Activated CD8-positive, alpha-beta memory T cell treated with anti-CD3 and anti-CD28 coated beads for 4 hours (primary cell): ENCODE measurements at places on chromosomes 3 and 15.

DNA sequence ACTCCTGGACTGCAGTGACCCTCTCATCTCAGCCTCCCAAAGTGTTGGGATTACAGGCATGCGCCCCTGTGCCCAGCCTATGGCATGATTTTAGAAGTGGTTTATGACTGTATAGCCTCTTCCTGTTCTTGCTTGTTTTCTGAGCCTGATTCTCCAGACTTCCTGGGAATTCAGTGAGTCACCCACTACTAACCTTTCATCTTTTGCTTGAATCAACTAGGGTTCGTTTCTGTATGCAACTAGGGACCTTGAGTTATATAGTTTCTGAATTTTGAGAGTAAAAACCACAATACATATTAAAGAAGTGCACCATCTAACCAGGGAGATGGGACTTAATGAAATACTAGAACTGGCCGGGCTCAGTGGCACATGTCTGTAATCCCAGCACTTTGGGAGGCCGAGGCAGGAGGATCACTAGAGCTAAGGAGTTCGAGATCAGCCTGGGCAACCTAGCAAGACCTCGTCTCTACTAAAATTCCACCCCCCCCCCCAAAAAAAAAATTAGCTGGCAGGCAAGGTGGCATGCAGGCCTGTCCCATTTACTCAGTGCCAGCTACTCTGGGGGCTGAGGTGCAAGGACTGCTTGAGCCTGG, 76.0 kb downstream of the ZNF609 start:
- DNase-seq, result no peak

GRCh38 chr15:82807920-82808633, 1.4 kb upstream of the WHAMM start:
- no peak for DNase-seq

DNA sequence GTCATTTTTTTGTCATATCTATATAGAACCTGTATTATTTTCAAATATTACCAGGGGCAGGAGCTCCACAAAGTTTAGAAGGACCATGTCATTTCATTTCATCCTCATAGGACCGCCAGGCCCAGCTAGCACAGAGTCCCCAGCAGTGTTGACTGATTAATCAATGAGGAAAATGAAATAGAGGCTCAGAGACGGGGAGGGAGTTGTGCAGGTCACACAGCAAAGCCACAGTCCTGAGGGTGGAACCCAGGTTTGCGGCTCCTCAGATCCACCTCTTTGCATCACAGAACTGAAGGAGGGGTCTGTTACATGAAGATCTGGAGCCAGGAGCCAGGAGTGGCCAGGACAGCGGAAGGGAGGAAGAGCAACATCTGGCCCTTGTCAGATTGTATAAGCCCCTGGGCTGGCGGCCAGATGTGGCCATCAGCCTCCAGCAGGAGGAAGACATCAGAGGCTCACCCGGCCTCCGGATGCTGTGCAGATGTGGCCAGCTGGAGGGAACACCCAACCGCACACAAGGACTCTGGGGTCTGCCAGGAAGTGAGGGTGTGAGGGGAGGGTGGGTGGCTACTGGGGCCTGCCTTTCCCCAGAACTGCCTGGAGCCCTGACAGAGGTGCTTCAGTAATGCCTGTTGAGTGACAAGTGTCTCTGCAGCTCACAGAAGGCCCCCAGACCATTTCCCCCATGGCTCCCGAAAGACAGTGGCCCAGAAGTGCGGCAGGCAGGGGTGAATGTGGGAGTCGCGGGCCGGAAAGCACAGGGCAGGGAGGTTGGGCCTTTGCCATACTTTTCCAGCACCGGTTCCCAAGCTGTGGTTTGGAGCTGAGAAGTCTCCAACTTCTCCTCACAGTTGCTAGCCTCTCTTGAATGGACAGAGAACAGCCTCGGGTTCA, 21.3 kb downstream of the EFCC1 start:
- DNase-seq, result no peak

DNA sequence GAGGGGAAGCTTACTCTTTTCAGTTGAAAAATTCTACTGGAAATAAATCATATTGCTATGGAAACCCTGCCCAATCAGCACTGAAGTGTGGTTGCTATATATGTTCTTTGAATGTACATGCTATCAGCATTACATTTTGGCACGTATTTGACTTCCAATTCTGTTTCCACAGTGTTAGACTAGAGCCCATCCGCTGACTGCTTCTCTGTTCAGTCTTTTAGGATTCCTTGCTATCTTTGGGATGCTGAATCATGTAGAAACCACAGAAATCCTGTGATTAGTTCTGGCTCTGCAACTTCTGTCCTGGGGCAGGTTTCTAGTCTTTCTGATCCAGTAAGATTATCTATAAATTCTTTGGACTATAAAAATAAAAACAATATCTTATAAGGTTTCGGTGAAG, 128.2 kb upstream of the SLC7A14 start:
- no peak for DNase-seq

DNA sequence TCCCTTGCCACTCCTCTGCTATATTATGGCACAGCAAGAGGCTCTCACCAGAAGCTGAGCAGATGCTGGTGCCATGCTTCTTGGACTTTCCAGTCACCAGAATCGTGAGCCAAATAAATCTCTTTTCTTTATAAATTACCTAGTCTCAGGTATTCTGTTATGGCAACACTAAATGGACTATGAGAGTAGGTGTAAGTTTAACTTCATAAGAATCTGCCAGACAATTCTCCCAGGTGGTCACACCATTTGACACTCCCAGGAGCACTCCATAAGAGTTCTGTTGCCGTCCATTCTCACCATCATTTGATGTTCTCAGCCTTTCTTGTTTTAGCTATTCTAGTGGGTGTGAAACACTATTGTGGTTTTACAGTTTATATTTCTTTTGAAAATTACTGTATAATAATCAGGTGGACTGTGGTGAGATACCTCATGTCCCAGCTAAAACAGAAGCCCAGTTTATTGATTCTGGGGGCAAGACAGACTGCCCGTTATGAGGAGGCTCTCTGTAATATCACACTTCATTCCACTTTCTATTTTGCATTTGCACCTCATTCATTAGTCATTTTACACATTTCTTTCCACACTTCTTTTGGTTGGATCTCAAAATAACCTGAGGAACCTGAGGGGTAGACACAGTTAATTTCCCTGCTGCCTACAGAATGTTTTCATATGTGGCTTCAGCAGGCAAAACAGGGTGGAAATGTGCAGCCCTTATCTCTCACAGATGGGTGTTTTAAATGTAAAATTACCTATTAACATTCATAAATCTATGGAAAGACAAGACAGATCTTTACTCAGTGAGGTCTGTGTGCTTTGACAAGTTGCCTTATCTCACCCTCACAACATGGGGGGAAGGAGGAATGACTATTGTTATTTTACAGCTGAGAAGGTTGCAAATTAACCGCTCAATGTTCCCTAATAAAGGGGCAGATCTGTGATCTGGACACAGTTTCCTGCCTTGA, 42.1 kb downstream of the CDCP1 start:
- no peak for DNase-seq
